NCI-H82 (cell line): ENCODE measurements at places on chromosomes 1 and 21.

- DNase-seq: peak; percentile 92
Measured at GRCh38 chr1:47432071-47433036, 5.5 kb upstream of the FOXD2 start.

- DNase-seq: no peak
Measured at GRCh38 chr1:33736496-33736895, 127.4 kb upstream of the HMGB4 start.

DNA sequence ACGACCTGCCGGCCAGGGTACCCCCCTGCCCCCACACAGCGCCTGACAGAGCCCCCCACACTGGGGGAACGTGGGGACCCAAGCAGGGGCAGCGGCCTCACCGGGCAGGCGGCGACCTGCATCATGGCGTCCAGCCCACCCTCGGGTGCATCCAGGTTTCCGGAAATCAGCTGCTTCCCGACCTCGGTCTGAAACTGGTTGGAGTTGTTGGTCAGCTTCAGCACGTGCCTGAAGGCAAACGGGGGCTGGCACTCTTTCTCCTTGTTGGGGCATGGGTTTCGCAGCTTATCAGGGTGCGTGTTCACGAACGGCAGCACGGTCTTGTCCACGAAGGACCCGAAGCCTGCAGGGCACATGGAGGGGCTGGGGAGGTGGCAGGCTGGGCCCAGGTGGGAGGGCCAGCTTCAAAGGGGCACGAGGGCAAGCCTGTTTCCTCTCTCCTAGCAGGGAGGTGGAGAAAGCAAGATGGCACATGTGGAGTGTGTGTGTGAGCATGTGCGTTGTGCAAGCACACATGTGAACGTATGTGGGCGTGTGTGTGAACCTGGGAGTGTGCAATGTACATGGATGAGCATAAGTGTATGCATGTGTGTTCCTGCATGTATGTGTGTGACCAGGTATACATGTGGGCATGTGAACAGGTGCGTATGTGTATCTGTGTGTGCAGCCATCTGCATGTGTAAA is 19.2 kb downstream of the ITGB2 start:
- DNase-seq: no peak

DNA sequence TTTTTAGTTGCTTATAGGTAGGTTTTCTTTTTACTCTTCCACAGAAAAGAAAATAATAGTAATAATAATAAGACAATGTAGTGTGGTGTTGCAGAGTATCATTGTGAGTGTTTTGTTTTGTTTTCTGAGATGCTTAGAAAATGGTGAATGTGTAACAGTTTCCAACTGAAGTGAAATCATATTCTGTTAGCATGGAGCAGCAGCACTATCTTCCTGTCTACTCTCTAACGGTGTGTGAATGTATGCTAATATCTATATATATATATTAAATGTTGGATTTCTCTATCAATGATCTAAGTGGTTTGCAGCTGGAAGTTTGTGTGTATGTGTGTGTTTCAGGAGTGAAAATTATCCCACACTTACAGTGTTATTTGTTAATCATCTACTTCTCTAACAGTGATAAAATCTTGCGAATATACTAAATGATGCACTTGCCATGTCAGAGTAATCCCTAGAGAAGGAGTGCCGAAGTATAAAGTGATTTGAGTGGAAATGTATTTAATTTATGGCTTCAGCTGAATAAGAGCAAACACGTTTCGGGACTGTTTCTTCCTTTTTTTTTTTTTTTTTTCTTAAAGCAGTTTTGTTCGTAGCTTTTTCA is 377 bp downstream of the SAMD13 start:
- peak; percentile 22 for DNase-seq

GRCh38 chr21:33539616-33540015 is 2.3 kb downstream of the GART start:
- no peak for DNase-seq

- no peak for DNase-seq
Measured at GRCh38 chr1:18716785-18717678, 86.4 kb downstream of the PAX7 start.

GRCh38 chr1:153540394-153541361 is at the start of gene S100A5:
S100A5 (minus strand) TSS chr1:153540934; CDS start chr1:153540191, 743 bp downstream.
- no peak for DNase-seq

GRCh38 chr1:159091607-159092031 is 15.1 kb upstream of the AIM2 start:
- DNase-seq: no peak

GRCh38 chr1:28296401-28297261 is 32.2 kb upstream of the MED18 start:
- peak; percentile 96 for DNase-seq

DNA sequence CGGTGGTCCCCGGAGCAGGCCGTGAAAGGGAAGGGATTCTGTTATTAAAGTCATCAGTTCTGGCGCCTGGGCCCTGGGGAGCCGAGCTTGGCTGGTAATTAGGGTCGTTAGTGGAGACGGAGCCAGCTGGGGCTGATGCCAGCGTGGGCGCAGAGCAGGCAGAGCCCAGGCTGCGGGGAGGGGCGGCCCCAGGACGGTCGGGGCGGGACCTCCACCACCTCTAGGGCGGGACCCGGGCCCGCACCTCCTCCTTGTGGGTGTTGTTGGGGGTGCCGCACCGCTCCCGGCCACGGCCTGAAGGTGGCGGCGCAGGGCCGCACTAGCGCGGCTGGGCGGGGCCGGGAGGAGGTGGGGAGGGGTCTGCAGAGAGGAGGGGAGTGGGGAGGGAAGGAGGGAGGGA is 470.6 kb downstream of the PTPRU start:
- peak; percentile 94 for DNase-seq

DNA sequence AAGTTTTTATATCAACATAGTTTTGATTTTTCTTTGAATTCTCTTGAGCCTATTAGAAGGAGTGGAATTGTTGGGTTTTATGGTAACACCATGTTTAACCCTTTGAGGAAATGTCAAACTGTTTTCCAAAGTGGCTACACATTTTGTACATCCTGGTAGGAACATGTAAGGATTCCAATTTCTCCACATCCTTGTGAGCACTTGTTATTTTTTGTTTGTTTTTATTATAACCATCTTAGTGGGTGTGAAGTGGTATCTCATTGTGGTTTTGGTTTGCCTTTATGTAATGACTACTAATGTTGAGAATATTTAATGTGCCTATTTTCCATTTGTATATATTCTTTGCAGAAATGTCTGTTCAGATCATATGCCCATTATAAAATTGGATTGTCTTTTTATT is 120.5 kb downstream of the FGGY start:
- DNase-seq: no peak

DNA sequence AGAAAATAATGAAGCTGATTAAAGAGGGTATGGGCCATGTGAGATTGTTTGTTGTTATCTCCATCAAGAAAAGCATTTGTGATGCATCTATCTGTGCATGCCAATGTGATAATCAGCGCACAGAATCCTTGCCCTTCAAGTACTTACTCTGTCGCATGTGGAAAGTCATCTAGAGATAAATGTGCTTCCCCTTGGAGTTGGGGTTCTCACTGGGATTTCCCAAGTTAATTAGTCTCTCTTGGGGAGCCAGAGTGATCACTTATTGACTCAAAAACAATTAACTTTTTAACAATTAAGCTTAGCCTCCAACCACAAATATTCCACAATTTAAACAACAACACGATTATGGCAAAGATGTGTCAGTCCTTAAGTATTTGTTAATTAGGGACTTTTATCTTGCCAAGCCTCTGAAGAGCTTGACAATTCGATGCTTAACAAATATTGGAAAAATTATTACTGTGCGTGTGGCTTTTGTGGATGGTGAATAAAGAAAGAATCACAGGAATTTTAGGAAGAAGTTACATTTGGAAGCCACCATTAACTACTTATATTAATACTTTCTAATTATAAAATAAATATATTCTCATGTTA is 17.5 kb downstream of the RHOU start:
- no peak for DNase-seq

GRCh38 chr1:150650193-150650592 is 20.8 kb upstream of the ENSA start:
- DNase-seq: no peak

DNA sequence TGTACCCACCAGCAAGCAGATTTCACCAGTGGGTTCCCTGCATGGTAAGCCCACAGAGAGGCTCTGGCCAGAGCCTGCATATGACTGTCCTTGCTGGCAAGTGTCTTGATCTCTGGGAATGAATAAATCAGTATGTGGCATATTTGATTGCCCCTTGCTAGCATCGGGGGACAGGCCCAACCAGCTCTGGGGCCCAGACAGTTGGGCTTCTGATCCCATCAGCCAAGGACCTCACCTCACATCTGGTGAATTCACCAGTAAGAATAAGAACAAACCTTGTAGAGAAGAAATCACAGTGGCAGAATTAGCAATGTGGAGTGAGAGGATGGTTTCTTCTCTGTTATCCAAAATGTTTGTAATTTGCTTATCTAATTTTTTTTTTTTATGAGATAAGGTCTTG is 15.9 kb downstream of the SLC1A7 start:
- no peak for DNase-seq

GRCh38 chr1:184350573-184350972 is 36.3 kb upstream of the C1orf21 start:
- DNase-seq: peak; percentile 62

DNA sequence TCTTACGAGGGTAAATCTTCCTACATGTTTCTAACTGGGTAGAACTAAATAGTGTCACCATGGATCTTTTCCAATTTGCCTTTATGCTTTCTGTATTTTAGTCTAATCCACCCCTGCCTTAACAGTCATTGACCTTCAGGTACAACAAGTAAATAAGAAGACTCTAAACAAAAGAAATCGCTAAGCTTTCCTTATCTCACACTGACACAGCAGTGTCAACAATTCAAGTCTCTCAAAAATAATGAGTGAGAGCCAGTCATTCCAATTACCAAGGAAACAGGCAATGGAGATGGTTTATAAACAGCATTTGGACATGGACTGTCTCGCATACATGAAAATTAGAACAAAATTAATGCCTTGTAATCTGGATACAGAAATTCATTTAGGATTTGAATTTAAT is 365.8 kb downstream of the VAV3 start:
- no peak for DNase-seq

GRCh38 chr1:29202584-29203340 is 21.1 kb upstream of the SRSF4 start:
- DNase-seq: peak; percentile 99

- peak; percentile 79 for DNase-seq
Measured at GRCh38 chr1:234601301-234602017, 8.5 kb downstream of the IRF2BP2 start.

DNA sequence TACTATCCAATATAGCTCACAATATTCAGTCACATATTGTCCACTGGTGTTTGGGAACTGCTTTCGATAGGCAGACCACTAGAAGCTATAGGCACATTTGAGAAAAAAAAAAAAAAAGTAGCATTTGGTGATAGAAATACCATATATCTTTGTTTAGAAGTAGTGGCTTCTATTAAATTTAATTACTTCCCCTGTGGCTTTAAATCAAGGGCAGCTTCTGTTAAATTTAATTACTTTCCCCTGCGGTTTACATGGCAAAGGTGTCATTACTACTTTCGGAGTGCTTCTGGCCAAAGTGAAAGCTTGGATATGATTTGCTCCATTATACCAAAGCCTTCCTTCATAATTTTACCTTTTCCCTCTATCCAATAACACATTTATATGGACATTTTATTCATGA is 229.9 kb downstream of the TTLL7 start:
- no peak for DNase-seq

DNA sequence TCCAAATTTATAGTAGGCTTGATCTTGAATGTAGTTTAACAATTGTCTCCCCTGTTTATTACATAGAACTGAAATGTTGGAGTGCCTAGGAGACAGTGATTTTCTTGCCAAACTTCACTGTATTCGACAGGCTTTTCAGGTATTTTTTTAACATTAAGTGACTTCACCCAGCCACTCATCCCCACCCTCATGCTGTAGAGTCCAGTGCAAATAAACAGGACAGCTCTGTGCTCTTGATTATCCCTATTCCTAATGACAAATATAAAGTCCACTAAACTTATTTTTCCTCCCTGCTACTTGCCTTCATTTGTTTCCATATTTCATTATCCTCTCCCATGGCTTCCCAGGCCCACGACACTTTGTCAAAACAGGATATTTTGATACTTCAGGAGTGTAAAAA is 29.2 kb upstream of the NEXN start:
- no peak for DNase-seq

DNA sequence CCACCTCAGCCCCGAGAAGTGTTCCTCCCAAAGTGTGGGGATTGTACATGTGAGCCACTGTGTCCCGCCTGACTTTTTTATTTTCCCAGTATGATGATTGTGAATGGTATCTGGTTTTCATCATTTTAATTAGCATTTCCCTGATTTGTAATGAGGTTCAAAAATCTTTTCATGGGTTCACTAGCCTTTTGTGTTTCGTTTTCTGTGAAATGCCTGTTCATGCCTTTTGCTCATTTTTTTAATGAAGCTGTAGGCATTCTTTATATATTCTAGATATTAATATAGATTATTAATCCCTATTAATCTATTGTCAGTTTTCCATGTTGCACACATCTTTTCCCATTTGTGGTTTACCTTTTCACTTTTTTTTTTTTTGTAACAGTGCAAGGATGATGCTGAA is 20.5 kb downstream of the DAP3 start:
- no peak for DNase-seq

DNA sequence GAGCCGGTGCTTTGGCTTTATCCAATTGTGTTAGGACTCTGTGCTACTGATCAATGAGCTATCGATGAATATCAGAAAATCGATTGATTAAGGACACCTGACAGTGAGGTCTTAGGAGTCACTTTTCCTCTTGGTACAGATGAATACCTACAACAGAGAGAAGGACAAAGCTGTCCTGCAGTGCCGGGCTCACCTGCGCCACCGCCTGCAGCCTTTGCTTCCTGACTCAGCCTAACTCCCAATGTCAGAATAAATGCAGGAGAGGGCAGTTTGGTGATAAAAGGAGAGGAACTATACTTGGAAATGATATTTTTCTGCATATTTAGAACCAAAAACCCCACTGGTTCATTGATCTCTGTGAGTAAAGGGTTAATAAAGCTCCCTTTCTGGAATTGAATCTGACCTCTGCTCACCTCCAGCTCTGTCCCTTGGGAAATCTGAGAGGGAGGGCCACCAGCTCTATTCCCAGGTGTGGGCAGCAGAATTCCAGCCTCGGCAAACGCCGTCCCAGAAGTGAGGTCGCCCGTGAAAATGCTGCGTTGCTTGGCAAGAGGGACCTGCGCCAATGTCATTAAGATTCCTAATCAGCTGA is 39.3 kb downstream of the POFUT2 start:
- no peak for DNase-seq

GRCh38 chr1:171279678-171280077 is 31.4 kb downstream of the FMO1 start:
- DNase-seq: no peak

GRCh38 chr1:27643600-27644368 is 8.8 kb upstream of the FGR start:
- peak; percentile 89 for DNase-seq

DNA sequence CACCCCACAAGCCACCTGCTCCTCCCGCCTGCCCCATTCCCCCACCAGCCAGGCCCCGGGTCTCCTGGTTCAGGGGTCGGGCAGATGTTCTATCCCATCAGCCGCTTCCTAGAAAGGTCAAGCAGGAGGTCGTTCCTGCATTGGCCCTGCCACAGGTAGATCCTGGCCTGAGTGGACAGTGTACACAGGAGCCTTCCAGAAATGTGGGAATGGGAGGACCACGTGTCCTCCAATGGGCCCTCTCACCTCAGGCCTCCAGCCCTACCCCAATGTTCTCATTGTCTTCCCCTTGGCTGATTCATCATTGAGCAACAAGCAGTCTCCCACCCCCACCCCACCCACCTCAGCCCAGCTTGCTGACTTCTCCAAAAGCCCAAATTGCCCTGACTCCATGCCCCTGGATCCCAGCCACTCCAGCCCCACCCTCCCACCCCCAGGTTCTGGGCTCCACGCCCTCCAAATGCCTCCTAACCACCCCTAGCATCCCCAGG is 2.1 kb downstream of the S100A16 start:
- DNase-seq: no peak

GRCh38 chr1:24341260-24341659 is 22.1 kb downstream of the GRHL3 start:
- DNase-seq: peak; percentile 92
